Activated CD4-positive, alpha-beta T cell treated with anti-CD3 and anti-CD28 coated beads for 36 hours (primary cell): ENCODE measurements at places on chromosomes 5 and 9.

GRCh38 chr5:38420691-38421390, 135.6 kb downstream of the LIFR start:
- DNase-seq = peak; percentile 54

DNA sequence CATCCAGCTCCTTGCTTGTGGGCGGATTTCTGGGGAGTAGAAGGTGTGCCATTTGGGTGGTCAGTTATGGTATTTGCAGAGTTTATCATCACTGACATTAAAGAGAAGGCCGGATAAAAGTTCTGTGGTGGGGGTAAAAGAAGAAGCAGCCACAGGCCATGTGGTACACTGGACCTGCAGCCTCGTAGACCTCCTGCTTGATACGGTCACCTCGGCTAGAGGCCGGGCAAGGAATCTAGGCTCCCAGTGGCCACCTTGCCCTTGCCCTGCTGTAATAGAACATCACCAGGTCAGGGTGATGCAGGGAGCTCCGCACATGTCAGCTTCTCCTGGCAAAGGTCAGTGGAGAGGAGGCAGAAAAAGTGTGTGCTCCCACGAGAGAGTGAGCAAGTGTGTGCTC, 376.1 kb upstream of the IRX4 start:
- no peak for DNase-seq

GRCh38 chr5:77425998-77426659, 66.0 kb downstream of the WDR41 start:
- DNase-seq = no peak

GRCh38 chr5:1111241-1111726, 579 bp downstream of the SLC12A7 start:
- DNase-seq = peak; percentile 43

DNA sequence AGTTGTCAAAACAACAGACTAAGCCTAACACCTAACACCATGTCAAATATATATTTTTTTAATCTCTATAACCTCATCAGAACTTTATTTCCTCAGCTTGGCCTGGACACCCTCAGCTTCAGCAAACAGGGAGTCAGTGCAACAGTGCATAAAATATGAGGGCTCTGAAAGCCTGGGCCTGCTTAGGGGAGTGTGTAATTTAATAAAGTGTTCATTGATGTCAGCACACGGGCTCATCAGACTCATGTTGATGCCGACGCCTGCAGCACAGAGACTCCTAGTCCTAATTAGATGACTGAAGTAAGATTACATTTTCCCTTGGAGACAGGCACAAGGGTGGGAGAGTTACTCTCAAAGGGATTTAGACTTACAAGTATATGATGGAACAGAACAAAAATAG, 37.8 kb downstream of the CDH10 start:
- no peak for DNase-seq

GRCh38 chr5:39055768-39056398, 18.3 kb downstream of the RICTOR start:
- no peak for DNase-seq

DNA sequence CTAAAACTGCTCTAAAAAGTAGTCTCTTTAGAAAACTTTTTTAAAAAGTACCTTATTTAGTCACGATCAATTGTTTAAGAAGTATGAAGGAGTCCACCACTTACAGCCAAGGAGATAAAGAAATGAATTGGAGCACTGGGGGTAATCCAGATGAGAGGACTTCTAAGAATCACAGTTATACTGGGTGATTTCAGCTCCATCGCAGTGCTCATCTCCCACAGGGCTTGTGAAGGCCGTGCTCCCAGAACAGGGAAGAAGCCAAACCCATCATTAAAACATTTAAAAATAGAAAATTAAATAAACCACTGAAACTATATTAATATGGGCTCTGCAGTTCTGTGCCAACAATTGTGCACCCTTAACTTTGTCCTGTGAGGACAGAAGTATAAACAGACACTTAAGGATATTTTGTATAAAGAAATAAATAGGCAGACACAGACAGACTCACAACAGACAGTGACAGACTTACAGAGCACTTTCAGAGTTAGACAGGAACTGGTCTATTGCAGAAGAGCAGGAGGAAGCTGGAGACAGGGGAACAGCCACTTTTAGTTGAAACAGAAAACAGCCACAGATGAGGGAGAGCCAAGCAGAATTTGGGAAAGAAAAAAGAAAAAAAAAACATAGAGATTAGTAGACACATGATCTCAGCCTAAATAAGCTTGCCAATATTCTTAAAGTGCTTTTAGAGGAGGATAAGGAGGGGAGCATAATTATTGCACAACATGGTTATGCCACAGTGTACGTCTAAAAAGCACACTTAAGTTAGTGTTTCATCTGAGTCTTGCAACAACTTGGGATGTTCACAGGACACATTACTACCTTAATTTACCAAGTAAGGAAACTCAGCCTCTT, 81.8 kb downstream of the FBXO38 start:
- no peak for DNase-seq

GRCh38 chr5:4880304-4880741, 259.8 kb upstream of the ADAMTS16 start:
- DNase-seq = no peak

- no peak for DNase-seq
These were observed 45.3 kb downstream of the SYK start for GRCh38 chr9:90846770-90847419.

- DNase-seq = peak; percentile 49
These were observed 98.3 kb upstream of the PHYKPL start for GRCh38 chr5:178330791-178331404.

DNA sequence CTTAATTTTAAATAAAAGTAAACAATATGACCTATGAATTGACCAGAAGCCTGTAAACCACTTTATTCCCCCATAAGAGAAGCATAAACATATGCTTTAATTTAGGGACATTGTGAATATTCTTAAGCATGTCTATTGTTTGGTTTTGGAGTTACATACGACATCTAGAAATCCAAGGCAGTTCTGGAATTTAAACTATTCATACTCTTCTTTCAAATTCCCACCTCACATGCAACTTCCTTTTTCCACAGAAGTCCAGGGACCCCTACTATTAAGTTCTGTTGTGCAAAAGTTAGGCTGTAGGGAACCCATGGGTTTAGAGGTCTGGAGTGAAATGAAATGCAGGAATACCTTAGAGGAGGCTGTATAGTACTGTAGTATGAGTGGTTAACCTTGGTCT, 2.1 kb downstream of the RIC1 start:
- no peak for DNase-seq

- DNase-seq = no peak
These were observed 116.3 kb upstream of the SLC25A48 start for GRCh38 chr5:135718151-135718550.
